ENCODE measurements at places on chromosomes 1 and 21.

GRCh38 chr1:26999440-26999987 is 6.0 kb downstream of the TRNP1 start:
- no peak for DNase-seq

- DNase-seq = no peak
Measured at GRCh38 chr1:94621395-94621794, 79.8 kb upstream of the F3 start.

GRCh38 chr1:243499711-243500110 is 243.9 kb downstream of the SDCCAG8 start:
- DNase-seq = no peak

GRCh38 chr1:43510621-43511020 is 20.1 kb upstream of the PTPRF start:
- DNase-seq = no peak

- DNase-seq = peak; percentile 32
Measured at GRCh38 chr1:230163205-230163604, 96.2 kb downstream of the GALNT2 start.

GRCh38 chr1:31422505-31423319 is 9.7 kb downstream of the SERINC2 start:
- DNase-seq = peak; percentile 76

GRCh38 chr1:156026588-156026987 is 5.8 kb upstream of the SSR2 start:
- DNase-seq = no peak

DNA sequence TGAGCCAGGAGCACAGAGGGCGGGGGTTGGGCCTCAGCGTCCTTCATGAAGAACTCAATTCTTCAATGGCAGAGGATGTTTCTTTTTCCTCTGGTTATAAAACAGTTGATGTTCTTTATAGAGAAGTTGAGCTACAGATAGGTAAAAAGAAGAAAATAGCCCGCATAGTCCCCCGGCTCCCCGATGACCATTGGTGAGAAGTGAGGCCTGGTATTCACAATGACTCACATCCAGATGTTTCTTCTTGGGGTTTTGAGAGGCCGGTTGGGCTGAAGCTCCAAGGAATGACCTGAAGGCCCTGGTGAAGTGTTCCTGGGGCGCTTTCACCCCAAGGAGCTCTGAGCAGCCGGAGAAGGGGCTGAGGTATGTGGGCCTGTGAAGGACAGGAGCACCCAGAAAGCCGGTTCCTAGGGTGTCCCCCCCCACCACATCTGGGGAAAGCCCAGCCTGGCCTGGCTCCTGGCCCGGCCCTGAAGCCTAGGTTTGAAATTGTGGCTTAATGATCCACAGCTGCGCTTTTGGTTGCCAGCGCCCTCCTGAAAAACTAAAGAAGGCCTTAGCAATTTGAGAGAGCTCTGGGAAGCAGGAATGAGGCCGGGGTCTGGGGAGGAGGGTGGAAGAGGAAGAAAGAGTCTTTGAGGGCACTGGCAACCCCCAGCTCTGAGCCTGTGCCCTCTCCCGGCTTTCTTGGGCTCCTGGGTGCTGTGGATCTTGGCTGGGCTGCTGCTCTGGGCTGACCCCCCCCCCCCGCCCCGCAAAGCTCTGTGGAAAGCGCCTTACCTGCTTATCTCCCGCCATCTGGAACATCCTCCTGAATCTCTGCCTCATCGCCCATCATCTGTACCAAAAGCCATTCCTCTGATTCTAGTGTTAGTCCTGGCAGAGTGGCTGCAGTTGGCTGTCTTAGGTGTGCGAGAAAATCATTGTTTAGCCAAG is 444.7 kb downstream of the CAMTA1 start:
- no peak for DNase-seq

GRCh38 chr1:241306125-241306790 is 50.7 kb downstream of the RGS7 start:
- no peak for DNase-seq

DNA sequence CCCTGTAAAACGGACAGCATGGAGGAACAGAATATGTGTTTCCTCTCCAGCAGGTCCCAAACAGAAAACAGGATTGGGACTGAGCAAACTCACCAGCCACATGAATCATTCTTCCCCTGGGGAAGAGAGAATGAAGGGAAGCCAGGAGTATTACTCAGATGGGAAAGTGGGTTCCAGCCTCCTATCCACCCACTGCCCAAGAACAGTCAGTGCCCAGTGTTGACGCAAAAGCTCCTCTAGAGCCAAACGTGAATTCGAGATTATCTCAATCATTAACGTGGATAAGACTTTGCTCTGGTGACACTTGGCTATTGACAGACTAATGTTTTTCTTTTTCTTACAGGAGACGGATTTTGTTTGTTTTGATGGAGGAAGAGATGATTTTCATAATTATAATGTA is 9.3 kb downstream of the MIA3 start:
- no peak for DNase-seq

- DNase-seq = peak; percentile 88
Measured at GRCh38 chr1:197180252-197180878, 33.9 kb upstream of the ASPM start.

DNA sequence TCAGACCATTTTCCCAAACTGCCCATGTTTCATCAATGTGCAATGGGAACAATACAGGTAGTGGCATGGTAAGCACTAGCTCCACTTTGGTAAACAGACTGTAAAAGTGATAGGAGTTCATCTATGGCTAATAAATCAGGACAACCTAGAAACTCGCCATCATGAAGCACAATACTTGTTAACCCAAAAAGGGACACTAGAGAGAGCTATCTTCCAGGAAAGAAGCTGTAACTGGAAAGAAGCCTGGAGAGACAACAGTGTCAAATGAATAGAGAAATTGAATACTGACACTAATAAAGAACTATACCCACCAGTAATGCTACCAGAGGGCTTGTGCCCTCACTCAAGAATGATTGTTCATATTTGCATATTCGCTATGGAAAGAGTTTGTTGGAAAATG is 164.7 kb upstream of the RGS18 start:
- DNase-seq = no peak

DNA sequence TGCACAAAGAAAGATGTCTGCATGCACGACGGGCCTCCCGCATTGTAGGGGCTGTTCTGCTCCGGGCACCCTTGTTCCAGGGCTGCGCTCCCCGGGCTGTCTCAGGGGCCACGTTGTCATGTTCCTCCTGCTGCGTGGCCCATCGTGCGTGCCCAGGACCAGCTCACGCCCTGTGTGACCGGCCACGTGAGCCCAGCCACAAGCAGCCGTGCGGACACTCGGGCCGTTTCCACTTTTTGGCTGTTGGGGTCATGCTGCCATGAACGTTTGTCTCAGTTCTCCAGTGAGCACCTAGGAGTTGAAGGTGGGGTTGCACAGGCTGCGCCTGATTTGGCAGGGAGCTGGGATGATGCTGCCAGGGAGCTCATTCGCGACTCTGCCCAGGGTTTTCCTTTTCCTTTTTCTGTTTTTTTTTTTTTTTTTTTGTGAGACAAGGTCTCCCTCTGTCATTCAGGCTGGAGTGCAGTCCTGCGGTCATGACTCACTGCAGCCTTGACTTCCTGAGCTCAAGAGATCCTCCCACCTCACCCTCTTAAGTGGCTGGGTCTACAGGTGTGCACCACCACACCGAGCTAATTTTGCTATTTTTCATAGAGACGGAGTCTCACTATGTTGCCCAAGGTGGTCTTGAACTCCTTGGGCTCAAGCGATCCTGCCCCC is 17.4 kb downstream of the PDXK start:
- no peak for DNase-seq

DNA sequence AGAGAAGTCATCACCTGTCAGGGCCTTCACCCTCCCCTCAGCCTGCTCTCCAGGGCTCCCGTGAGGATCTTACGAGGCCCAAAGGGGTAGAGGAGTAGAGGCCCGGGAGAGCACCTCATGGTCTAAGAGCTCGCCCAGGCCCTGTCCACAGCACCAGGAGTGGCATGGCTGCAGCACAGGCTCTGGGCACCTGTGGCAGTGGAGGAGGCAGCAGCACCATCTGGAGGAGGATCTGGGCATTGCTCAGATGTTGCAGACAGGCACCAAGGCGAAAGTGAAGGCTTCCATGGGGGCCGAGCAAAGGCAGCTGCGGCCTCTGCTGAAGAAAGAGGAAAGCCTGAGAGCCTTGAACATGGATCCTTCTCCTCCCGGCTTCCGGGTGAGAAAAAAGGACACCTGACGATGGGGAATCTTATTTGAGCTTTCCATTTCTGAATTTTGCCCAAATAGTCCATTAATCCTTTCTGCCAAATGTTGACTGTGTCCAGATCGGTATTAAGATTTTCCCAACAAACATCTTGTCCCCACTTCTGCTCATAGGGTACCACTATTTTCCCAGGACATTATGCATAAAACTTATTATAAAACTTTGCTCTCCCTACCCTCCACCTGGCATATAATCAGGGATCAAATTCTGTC is 604.7 kb downstream of the PTPRC start:
- peak; percentile 20 for DNase-seq

DNA sequence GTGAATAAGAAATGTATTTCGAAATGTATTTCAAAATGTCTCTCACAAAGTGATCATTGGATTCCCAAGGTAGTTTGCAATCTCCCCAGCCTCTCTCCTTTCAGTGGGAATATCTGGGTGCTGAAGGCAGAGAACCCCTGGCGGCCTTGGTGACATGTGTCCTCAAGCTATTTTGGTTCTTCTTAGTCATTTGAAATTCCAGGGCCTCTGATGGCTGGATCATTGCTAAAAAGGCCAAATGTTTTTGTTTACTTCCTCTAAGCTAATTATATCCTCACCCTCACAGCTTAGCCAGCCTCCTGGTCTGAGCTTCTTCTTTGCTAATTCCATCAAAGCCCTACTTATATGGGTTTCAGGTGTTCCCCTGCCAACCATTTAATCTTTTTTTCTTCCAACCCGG is 71.2 kb downstream of the LRRC40 start:
- peak; percentile 13 for DNase-seq

- DNase-seq = no peak
Measured at GRCh38 chr1:174157157-174157806, 2.0 kb upstream of the RABGAP1L start.

DNA sequence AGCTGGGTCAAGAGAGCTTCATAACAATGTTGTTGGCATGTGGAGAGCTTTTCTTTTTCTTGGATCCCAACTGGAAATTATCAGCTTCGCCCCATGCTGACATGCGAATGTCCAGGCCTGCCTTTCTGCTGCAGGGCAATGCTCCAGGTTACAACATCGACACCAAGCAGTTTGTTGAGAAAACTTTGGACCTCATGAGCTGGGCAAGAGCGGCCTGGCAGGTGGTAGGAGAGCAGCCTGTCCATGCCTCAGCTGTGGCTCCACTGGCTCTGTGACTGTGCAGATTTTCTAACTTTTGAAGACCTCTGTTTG is 41.4 kb downstream of the MTARC1 start:
- DNase-seq = no peak

- DNase-seq = peak; percentile 61
Measured at GRCh38 chr1:151534662-151535278, 5.3 kb upstream of the TUFT1 start.

GRCh38 chr1:96558635-96559034 is 162.9 kb upstream of the PTBP2 start:
- DNase-seq = no peak

GRCh38 chr1:234529950-234530237 is 50.9 kb upstream of the TARBP1 start:
- no peak for DNase-seq

DNA sequence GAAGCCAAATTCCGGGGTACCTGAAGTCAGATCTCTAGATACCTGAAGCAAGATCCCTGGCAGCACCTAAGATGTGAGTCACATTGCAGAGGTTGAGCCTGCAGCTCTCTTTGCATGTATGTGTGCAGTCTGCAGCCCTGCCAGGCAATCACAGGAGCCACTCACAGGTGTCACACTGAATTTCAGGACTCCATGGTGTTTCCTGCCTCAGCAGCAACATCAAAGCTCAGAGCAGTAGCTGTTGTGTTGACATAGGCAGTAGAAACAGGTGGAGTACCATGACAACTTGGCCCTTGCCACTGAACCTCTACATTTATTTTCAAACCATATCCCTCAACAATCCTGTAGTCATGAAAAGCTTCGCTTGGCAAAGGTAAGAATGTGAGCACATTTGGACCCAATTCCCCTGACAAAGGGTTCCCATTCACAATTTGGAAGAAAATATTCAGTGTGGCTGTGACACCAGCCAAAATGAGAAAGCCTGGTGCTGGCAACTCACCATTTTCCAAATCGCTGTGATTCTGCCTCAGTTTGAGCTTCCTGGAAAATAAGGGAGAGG is 419.8 kb upstream of the NFIA start:
- no peak for DNase-seq

Data from RKO (cell line).